GM10248 (cell line): ENCODE measurements at places on chromosomes 1 and 21.

GRCh38 chr1:21779613-21780521, 3.1 kb downstream of the USP48 start:
- peak; percentile 44 for DNase-seq

DNA sequence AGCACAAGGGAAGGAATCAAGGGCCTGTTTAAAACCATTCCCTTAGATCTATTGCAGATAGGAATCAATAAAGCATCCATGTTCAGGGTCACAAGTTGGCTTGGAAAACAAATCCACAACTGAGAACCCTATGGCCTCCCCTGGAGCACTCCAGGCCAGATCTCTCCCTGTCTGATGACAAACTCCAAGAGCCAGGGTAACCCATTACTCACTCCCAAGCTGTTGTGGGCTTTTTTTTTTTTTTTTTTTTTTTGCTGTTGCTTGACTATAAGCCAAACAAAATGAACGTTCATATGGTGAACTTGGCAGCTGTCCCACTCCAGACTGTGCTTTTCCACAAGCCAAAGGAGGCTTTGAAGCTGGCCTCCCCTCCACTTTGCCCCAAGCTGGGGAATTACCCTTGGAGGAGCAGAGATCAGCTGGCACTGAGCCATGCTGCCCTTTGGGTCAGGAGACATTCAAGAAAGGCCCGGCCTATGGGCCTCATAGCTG, 35.7 kb upstream of the VAV3 start:
- DNase-seq, result no peak

- DNase-seq, result no peak
Observed at GRCh38 chr1:15197591-15198447, 44.3 kb downstream of the TMEM51 start.

- no peak for DNase-seq
Observed at GRCh38 chr21:32807717-32808380, 36.3 kb upstream of the PAXBP1 start.

DNA sequence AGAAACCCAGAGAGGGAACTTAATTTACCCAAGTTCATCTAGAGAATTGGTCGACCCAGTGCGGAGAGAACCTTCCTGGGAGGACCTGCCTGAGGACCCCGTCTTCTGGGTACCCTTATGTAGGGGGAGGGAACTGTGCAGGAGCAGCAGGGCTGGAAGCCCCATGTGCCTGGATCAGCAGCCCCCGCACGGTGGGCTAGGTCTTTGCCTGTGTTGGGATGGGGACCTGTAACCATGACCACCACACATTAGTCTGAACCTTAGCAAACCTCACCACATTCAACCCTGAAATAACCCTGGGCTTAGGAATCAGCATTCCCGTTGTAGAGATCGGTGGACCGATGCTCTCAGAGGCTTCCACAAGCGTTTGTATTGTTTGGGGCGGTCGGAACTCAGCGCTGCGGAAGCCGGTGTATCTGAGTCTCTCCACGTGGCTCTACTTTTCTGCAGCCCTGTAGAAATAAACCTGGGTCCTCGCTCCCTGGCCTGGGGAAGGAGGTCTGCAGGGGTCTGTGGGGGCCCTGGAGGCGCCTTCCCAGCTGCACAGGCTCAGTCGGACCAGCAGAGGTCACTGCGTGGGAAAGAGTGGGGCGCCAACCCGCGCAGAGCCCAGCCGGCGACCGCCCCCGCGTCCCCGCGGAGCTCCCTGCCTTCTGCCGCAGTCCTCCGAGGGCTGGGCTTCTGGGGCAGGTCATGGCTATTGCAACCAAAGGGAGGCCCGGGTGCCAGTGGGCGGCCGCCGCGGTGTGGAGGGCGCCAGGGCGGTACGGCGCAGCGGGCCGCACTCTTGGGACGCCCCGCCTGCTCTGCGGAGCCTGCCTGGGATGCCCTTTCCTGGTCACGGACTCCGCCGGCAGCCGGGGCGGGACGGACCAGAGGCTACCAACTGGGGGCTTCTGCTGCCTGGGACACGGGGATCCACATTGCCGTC, 36.2 kb upstream of the KCNA10 start:
- DNase-seq, result peak; percentile 78

GRCh38 chr1:59368008-59368670, 71.2 kb downstream of the FGGY start:
- no peak for DNase-seq

GRCh38 chr1:165060285-165060793, 296.2 kb downstream of the LMX1A start:
- DNase-seq, result no peak

DNA sequence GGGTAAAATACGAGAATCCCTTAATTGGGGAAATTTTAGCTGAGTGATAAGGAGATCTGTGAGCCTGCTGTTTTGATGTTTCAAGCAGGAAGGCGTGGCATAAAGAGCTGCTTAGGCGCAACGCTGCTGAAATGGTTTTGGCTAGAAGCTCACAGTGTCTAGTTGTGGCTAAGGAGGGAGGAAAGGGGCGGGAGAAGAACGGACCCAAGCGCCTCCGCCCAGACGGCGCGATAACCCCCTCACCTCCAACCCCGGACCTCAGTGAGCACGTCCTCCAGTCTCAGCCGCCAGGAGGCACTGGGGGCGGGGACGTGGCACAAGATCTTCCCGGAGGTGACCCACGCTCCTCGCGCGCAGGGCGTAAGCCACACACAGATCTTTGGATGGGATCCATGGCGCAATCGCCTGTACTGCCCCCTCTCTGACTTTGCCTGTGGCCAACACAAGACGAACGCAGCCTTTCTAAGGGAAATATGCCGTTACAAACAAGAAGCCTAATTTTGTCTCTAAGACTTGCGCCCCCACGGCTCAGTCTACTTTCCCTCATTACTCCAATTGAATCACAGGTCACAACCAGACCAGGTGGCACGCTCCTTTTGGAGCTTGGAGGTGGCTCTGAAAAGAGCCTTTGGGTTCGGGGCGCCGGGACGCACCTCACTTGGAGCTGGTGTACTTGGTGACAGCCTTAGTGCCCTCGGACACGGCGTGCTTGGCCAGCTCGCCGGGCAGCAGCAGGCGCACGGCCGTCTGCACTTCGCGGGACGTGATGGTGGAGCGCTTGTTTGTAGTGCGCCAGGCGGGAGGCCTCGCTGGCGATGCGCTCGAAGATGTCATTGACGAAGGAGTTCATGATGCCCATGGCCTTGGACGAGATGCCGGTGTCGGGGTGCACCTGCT, 23.4 kb upstream of the RNF187 start:
- peak; percentile 53 for DNase-seq

GRCh38 chr1:236853921-236854604, 59.0 kb downstream of the MTR start:
- DNase-seq, result no peak

GRCh38 chr1:43975249-43975961, 645 bp downstream of the ATP6V0B start:
- DNase-seq, result peak; percentile 39

DNA sequence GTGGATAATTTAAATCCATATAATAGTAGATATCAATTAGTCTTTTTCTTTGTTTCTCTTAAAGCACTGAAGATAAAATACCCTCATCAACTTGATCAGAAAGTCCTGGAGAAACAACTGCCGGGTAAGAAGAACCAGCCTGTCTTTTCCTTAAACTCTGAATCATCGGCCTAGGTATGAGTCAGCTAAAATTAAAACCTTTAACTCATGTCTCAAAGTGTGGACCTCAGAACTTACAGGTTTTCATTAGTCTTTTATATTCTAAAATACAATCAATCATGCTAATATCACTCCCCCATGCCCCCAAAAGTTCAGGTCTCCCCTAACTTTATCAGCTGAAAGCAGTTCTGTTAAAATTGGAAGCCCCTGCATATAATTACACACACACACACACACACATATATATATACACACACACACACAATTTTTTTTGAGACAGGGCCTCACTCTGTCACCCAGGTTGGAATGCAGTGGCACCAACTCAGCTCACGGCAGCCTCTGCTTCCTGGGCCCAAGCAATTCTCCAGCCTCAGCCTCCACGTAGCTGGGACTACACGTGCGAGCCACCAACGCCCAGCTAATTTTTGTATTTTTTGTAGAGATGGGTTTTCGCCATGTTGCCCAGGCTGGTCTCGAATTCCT, 61.3 kb downstream of the B3GALNT2 start:
- no peak for DNase-seq

GRCh38 chr1:180167721-180168467, 13.2 kb downstream of the QSOX1 start:
- DNase-seq, result no peak

- DNase-seq, result no peak
Observed at GRCh38 chr21:20016435-20017005, 981.7 kb upstream of the NCAM2 start.

- DNase-seq, result no peak
Observed at GRCh38 chr1:103942029-103942428, 192.3 kb downstream of the AMY1C start.

GRCh38 chr21:42187976-42188653, 30.8 kb upstream of the ABCG1 start:
- DNase-seq, result peak; percentile 85

DNA sequence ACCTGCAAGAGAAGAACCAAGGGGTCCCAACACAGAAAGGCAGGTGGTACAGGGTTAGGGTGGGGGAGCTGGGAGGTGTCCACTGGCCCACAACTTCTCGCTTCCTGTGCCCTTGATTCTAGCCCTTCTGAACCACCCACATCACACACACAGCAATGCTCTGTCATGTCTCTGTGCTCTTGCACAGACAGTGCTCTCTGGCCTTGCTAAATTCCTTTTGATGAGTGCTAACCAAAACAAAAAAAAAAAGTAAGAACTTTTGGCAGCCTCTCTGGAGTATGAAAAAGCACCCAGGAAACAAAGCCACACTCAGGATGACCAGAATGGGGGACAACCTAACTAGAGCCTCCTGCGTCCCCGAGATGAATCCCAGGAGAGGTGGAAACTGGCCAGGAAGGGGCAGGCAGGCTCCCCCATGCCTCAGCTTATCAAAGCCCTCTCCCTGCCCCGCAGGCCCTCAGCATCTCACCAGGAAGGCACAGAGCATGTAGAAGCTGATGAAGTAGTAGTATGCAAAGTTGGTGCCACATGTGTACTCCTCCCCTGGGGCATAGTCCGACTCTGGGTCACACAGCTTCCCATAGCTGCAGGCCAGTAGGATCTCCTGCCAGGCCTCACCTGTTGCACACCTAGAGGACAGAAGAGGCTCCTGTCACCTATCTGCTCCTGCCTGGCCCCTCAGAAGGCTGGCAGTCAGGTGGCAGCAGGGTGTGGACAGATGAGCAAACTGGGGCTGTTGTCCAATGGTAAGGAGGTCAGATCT, 27.2 kb upstream of the KIF21B start:
- DNase-seq, result no peak

GRCh38 chr1:57520743-57521515, 97.1 kb upstream of the DAB1 start:
- no peak for DNase-seq

- peak; percentile 41 for DNase-seq
Observed at GRCh38 chr1:186304982-186305949, 69.8 kb downstream of the TPR start.

- peak; percentile 71 for DNase-seq
Observed at GRCh38 chr1:33256471-33257206, at the start of gene ZNF362. ZNF362 (plus strand) TSS chr1:33256492; CDS start chr1:33270575, 14,083 bp downstream.

DNA sequence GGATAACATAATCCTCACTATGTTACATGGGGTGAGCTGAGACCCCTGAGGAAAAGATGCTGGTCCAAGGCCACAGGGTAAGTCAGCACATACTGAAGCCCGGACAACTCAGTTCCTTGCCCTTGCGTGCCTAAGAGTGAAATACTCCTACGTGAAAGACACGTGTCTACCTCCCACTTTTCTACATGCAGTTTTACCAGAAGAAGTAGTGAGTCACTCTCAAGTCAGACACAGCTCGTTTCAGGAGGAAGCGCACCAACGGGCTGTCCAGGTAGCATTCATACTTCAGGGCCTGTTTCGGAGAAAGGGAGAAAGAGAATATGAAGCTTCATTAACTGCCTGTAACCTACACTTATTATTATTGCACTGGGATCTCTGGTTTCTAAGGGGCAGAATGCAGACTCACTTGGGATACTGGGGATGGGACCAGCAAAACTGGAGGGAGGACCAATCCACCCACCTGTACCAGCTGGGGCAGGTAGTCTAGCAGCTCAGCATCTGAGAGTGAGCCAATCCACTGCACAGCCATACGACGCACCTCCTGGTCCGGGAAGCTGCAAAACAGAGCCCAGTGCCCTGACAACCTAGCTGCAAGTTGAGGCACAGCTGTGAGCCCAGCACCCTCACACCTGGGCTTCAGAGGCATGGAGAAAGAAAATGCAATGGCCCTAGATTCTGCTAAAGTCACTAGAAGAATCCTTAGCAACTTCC, 32.4 kb upstream of the PPP1R15B start:
- no peak for DNase-seq

DNA sequence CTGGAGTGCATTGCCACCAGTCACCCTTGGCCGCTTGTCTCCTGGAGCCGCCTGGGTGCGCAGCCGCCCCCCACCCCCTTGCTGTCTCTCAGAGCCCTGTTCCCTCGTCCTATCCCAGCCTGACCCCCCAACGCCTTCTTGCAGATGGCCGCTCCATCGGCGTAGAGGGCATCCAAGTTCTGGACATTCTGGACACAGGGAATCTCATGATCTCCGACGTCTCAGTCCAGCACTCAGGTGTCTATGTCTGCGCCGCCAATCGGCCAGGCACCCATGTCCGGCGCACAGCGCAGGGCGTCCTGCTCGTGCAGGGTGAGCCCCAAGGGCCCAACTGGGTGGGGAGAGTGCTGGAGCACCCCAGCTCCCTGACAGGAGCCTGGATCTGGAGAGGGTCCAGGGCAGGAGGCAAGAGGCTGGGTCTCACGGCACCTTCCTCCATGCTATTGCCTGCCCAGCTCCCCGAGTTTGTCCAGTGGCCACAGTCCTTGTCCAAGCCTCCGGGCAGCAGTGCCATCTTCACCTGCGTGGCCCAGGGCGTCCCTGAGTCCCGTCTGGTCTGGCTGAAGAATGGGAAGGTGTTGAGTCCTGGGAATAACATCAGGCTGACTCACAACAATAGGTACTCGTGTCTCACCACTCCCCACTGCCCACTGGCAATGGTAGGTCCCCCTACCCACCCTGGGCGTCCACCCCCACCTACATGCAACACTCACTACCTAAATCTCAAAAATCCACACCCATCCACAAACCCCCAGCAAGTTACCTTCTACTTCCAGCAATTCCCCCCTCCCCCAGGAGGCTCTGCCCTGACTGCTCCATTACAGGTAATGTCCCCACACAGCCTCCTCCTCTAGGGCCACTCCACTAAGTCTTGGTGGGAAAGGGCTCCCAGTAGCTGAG, 24.6 kb downstream of the SLC27A3 start:
- DNase-seq, result no peak

DNA sequence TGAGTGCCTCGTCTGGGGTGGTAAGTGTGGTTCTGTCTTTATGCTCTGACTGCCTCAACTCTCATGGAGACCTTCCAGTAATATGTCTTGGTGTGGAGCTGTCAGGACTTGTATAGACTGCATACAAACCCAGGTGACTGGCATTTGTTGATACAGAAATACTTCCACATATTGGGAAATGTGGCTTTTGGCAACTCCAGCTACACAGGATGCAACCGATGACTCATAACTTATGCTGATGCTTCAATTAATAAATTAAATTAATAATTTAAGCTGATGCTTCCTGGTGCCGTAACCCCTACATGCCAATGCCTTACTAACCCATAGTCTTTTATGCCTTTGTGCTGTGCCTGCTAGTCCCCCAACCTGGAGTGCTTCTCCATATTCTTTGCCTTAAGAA, 72.3 kb upstream of the ARTN start:
- DNase-seq, result no peak

- no peak for DNase-seq
Observed at GRCh38 chr1:56577406-56578137, 1.8 kb downstream of the PLPP3 start.
